ENCODE measurements at places on chromosomes 2 and 18. TPM values are rescaled to one million over a fixed set of nuclear protein-coding genes. Genes with fewer than 3 reads are reported as not detected.

- DNase-seq = no peak
Observed at GRCh38 chr2:200247494-200247893, 59.0 kb upstream of the SPATS2L start.

DNA sequence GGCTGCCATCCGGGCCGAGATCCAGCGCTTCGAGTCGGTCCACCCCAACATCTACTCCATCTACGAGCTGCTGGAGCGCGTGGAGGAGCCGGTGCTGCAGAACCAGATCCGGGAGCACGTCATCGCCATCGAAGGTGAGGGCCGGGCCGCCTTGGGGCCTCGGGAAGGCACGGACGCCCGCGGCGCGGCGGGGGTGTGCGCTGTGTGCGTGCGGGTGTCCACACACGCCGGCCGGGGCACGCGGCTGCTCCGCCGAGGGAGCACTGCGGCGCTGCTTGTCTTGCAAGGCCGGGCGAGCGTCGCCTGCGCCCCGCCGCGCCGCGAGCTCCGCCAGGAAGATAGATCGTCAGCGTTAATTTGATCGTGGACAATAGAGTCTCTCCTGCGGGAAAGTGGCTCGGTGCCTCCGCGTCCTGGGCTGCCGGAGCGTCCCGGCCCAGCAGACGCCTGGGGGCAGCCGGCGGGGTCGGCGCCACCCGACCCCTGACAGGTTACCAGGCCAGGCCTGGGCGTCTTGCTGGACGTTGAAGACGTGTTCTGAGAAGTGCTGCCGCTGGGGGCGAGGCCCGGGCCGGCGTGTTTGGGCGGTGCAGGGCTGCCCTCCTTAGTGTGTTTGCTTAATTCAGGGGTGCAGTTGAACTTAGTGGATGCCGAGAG is 1.0 kb downstream of the AGAP1 start:
- DNase-seq = peak; percentile 50

DNA sequence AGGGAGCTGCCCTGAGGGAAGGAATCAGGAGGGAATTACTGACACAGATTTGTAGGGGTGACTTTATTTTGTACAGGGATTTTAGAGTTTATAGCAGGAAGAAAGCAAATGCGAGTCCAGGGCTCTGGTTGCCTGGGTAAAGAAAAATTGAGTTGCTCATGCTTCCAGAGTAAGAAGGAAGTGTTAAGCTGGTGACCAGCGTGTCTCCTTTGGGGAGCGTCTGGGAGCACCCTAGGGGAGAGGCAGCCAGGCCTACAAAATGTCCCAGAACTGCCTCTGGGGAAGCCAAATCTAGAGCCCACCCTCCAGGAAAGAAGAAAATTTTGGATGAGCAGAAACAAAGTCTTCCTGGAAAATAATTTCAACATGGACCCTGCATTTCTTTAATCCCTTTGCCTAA is 147.0 kb downstream of the VAPA start:
- DNase-seq = no peak

GRCh38 chr2:1432726-1433125 is 19.5 kb downstream of the TPO start:
- DNase-seq = no peak

DNA sequence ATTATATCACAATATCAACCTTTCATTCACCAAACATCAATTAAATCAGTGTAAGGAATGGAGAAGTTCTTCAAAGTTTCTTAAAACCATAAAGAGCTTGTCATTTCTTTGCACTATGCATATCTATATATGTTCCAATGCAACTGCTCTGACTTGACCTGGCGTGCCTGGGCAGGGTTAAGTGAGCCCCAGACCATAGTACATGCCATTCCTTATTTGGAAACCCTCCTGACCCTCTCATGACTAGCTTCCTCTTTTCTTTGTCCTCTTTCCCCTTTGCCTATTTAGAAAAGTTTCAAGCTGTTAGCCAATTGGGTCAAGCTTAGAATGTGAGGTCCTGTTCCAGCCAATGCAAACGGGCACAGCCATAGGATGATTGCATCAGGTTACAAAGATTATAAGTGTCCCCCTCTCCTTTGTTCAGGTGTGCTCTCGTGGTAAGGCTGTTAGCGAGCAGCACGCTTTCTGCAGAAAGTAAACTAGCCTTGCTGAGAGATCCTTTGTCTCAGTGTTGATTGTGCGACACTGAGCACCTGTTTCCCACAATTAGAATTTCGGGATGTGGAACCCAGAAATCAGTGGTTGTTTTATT is 78.2 kb upstream of the UXS1 start:
- DNase-seq = no peak

DNA sequence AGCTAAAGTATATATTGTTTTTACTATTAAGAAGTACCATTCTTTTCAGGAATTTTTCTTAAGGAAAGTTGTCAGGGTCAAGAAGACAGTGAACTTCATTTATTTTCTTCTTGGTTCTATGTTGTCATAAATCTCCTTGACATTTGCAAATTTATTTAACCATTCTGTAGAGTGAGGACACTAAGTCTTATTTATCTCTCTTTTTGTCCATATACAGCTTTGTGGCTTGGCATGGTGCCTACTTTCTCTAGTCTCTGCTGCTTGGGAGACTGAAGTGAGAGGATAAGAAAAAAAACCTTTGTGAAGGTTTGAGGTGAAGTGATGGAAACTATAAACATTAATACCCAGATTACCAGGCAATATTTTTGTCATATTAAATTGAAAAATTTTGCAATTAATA is 1389.4 kb downstream of the SUCLG1 start:
- no peak for DNase-seq

- DNase-seq = no peak
Observed at GRCh38 chr2:190961918-190962487, 52.0 kb downstream of the STAT1 start.

- no peak for DNase-seq
Observed at GRCh38 chr2:151783133-151783520, 45.1 kb downstream of the ARL5A start.

DNA sequence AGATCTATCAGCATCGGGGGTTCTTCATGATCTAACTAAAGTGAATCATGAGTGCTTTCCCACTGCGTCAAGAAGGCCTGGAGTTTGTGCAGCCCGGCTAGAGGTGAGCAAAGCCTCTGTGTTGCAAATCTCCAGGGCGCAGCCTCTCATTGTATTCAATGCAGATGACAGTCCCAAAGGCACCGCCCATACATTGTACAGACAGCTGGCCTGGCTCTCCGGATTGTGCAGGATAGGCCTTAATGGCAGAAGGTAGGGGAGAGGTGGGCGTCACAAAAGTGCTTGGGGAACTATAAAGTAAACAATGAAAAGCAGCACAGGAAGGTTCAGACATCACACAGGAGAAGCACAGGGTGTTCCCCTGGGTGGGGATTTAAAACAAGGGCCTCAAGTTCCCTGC is 907 bp upstream of the GYPC start:
- DNase-seq = peak; percentile 32

DNA sequence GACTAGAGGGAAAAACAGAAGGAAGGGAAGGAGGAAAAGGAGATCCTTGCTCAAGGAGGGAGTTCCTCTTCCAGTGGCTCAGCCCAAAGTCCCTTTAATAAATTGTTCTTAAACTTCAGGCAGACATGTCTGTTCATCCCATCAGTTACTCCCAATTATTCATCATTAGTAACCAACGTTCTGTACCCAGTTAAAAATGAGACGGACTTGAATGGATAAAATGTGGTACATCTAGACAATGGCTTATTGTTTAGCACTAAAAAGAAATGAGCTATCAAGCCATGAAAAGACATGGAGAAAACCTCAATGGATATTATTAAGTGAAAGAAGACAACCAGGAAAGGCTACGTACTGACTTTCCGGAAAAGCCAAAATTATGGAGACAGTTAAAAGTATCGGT is 50.8 kb upstream of the ACSL3 start:
- no peak for DNase-seq

GRCh38 chr2:55231546-55232083 is 478 bp downstream of the CLHC1 start:
- DNase-seq = no peak

GRCh38 chr18:3329872-3330271 is 67.9 kb downstream of the MYL12B start:
- no peak for DNase-seq

GRCh38 chr2:144771348-144771747 is 251.4 kb upstream of the ZEB2 start:
- no peak for DNase-seq

- DNase-seq = no peak
Observed at GRCh38 chr2:96534141-96534540, 2.4 kb upstream of the ARID5A start.

DNA sequence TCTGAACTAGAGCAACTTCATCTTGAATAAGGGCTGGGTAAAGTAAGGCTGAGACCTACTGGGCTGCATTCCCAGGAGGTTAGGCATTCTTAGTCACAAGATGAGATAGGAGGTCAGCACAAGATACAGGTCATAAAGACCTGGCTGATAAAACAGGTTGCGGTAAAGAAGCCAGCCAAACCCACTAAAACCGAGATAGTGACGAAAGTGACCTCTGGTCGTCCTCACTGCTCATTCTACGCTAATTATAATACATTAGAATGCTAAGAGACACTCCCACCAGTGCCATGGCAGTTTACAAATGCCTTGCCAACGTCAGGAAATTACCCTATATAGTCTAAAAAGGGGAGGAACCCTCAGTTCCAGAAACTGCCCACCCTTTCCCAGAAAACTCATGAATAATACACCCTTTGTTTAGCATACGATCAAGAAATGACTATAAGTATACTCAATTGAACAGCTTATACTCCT is 109.1 kb downstream of the FIGN start:
- DNase-seq = peak; percentile 9

DNA sequence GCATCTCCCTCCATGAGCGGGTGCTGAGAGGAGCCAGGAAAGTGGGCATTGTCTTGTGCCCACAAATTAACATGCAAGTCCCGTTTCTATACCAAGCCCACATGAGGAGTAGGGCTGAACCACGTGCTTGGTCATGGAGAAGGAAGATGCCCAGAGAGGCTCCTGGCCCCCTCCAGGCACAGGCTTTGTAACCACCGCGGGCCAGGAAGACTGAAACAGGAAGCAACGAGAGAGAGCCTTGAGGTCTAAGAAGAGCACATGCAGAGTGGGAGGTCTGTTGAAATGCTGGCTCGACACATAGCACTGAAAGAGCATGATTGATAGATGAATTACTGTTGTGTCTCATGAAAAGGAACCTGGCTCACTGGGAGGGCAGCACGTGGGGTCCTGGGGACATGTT is 36.3 kb downstream of the VWA3B start:
- DNase-seq = no peak

DNA sequence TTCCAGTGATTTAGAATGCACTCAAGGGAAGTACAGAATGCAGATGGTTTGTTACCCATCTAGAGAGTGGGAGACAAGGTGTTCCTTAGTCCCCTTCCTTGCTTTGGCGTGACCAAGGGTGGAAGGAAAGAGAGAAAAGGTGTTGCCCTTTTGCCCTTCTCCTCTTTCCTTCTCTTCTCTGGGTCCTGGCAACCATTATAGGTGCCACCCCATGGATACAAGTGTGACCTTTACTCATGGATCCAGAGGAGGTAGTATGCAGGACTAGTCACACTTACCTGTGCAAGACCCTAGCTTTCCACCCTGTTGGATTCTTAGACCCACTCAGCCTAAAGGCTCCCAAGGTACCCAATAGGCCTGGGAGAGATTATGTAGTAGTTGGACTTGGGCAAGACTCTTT is 11.6 kb upstream of the RBFA start:
- no peak for DNase-seq

- peak; percentile 80 for DNase-seq
Observed at GRCh38 chr2:80242355-80242910, 62.1 kb downstream of the LRRTM1 start.

- DNase-seq = no peak
Observed at GRCh38 chr2:48148841-48149430, 242.6 kb upstream of the FBXO11 start.

GRCh38 chr18:6254456-6254855 is 160.3 kb downstream of the L3MBTL4 start:
- DNase-seq = no peak

DNA sequence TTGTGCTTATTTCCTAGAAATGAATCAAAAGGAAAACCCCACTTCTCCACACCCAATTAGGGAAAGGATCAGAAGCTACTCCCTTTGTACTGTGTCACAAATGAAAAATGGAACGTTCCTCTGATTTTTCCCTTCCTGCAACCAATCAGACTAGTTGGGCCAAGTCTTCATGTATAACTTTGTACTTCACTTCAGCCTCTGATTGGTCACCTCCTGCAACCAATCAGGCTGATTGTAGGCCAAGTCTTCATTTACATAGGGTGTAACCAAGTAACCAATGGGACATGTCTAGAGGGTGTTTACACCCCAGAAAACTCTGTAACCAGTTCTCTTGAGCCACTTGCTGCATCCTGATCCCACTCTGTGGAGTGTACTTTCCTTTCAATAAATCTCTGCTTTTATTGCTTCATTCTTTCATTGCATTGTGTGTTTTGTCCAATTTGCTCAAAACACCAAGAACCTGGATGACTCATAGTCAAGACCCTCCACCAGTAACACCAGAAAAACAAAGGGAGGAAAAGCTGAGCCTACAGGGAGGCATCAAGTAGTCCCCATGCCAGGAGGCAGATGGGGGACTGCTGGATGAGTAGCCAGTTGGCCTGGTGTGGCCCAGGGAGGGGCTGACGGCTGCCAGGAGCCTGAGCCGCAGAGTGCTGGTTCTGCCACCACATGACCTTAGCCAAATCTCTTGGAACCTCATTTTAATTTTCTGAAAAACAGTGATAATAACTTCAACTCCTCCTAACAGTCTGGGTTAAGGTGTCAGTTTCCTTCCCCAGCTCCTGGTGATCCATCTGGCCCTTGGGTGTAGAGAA is 46.1 kb downstream of the SOWAHC start:
- DNase-seq = no peak

DNA sequence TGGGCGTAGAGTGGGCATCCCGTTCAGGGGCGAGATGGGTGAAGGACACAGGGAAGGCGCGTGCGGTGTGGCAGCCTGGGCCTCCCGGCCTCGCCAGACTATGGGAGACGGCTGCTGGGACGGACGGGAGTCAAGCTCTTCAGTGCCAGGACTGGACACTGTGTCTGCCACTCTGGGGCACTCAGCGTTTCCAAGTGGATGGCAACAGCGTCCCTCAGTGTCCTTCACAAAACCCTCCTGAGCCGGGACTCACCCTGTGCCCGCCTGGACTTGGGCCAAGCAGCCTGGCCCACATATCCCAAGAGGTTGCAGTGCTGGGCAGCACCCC is 16.3 kb upstream of the BOK start:
- DNase-seq = no peak

- no peak for DNase-seq
Observed at GRCh38 chr2:191597186-191597751, 80.7 kb upstream of the NABP1 start.

DNA sequence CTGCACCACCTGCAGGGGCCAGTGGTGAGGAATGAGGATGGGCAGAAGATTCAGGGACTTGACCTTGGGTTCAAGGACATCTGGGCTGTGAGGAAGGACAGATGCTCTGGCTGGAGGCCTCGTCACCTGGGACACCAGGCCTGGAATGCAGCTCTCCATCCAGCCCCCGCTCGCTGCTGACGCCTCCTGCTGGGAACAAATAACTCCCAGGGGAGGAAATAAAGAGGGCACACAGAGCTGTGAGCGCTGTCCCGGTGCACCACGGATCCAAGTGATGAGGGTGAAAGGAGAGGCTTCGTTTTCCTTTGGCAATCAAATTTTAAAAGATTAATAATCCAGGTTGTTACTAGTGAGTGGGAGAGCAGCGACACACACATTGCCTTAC is 368.0 kb upstream of the MYT1L start:
- DNase-seq = no peak

ASB18 gene
- 16.3 TPM for total RNA-seq

RRM2 gene
- total RNA-seq = 1.5 TPM

ALPP gene
- total RNA-seq = not detected

CASP10 gene
- 4.8 TPM for total RNA-seq

CD302 gene
- 11.7 TPM for total RNA-seq

TMEM163 gene
- 0.80 TPM for total RNA-seq

LIMS4 gene
- total RNA-seq = 2.6 TPM

COL6A3 gene
- 37.7 TPM for total RNA-seq

TWIST2 gene
- total RNA-seq = 1.6 TPM

All from heart right ventricle (tissue), 16 donors.